ENCODE measurements at places on chromosomes 12 and 14.

- no peak for DNase-seq
These were observed 16.5 kb downstream of the TMEM30B start for GRCh38 chr14:61264651-61265050.

GRCh38 chr12:46609674-46610073, 216.1 kb downstream of the SLC38A4 start:
- DNase-seq, result no peak

GRCh38 chr12:120639771-120640721, at the start of gene CABP1:
Gene CABP1 (plus strand): TSS chr12:120640626. CDS start chr12:120640686, 60 bp downstream.
- no peak for DNase-seq

DNA sequence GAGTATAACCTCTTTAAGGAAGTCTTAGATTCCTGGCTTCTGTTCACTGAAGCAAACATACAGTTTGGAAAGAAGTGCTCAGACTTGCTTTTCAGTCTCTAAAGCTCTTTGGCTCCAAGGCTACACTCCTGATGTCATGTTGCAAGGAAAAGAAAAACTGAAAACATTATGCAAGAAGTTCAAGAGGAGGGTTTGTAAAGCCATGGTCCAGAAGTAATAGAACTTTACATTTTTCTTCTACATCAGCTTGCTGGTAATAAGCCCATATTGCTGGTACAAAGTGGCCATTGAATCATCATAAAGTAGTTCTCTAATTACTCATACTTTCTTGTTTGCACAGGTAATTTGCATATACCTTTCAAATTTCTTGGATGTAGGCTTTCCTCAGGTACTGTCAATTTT, 83.6 kb downstream of the BBS10 start:
- DNase-seq, result no peak

DNA sequence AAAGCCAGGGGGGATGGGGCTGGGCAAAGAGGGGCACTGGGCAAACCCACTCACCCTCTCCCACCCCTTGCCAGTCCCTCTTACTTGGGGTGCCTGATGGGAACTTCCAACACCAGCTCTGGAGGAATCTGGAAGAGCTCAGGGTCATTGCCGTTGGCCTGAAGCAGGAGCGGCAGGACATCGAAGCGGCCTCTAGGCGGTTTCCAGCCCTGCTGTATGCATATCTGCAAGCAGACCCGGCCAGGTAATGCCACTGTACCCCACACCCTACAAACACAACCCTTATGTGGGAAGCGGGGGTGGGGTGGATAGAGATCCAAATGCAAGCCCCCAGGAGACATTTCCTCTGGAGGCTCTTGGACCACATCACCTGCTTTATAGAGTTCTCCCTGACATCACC, 83.6 kb downstream of the NOS1 start:
- DNase-seq, result no peak

GRCh38 chr14:85058150-85058549, 471.8 kb upstream of the FLRT2 start:
- DNase-seq, result no peak

- no peak for DNase-seq
These were observed 52.8 kb upstream of the CNOT2 start for GRCh38 chr12:70190262-70191010.

DNA sequence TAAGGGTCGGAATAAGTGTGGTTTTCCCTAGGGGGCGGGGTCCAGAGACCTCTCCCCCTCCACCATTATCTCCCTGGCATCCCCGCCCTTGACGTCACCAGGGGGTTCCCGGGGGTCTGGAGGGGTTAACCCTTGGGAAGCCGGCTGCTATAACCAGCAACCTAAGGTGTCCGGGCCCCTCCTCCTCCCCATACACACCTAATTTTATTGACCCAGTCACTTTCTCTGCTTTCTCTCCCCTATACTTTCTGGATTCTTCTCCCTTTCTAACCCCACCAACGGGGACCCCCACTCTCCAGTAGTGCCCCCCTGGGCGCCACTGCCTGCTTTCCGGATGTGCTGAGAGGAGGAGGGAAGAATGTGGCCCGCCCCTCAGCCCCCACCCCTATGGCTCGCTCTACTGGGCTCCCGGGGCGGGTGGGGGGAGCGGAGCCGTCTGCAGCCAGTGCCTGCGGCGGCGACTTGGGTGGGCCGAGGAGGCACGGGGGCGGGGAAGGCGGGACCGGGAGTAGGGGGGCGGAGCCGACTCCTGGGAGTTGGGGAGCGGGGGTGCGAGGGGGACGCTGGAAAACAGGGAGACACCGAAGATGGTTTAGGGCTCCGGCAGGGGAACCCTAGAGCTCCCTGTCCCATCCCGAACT, 1.8 kb downstream of the GLI1 start:
- DNase-seq, result no peak

DNA sequence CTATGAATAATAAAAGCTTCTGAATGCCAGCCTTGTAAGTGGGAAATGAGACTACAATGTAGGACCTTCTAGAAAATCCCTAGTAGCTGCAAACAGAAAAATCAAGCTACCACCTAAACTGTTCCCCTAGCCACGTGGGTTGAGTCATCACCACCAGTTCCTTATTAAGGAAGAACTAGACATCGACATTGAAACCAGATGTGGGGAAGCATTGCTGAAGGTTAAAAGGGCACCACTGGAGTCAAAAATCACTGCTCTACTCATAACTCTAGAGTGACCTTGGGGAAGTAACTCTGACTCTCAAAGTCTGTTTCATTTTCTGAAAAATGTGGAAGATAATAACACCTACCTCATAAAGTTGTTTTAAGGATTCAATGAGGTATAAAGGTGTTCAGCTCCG, 9.4 kb upstream of the CNIH1 start:
- no peak for DNase-seq

- no peak for DNase-seq
These were observed 147.8 kb downstream of the GCH1 start for GRCh38 chr14:54754623-54755386.

DNA sequence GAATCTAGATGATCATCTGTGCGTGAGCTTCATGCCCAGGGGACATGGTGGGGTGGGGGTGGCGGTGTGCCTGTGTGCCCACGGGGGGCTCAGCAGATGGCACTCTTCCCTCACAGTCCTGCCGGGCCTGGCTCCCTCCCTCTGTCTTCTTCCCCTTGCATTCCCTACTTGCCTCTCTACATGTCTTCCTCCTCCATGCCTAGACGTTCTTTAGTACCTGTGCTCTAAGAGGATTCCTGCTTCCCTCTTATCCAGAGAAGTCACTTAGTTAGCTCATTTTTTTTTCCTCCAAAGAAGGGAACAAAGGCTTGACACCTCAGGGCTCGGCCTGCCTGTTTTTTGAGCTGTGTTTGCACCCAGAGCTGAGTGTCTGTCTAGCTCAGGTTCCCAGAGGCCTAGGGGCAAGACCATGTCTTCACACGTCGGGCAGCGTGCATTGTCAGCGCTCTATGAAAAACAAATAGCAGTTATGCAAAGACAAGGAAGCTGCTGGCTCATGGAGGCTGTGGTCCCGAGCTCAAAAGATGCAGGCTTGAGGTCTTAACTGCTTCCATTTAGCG, 48.8 kb downstream of the NINJ2 start:
- DNase-seq, result no peak

GRCh38 chr12:115261691-115262398, 577.9 kb upstream of the TBX3 start:
- DNase-seq, result no peak

DNA sequence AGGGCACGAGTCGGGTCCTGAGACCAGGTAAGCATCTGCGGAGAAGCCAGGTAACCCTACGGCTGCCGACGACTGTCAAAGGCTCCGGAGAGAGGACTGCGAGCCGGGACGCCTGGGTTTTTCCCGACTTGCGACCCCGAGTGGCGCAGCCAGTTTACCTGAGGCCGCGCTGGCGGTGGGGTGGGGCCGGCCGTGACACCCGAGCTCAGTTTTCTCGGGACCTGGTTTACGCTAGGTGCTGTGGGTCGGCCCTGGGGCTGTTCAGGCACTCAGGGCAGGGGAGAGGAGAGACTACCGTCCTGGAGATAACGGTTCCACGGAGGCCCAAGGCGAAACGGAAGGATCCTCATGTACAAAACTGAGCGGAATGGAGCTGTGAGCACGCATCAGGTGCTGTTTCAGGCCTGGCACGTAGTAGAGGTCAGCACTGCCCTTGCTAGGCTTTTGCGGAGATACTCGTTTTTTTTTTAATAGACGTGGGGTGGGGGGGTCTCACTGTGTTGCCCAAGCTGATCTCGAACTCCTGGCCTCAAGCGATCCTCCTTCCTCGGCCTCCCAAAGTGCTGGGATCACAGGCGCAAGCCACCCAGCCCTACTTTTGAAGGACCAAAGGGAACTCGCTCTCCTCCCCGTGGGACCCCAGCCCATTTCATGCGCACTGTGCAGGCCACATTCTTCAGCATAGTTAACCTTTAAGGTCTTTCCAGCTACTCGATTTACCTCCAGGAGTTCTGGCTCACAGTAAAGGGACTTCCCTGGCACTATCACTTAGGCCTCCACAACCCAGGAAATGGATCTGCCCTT, 471 bp downstream of the MTRFR start:
- no peak for DNase-seq

DNA sequence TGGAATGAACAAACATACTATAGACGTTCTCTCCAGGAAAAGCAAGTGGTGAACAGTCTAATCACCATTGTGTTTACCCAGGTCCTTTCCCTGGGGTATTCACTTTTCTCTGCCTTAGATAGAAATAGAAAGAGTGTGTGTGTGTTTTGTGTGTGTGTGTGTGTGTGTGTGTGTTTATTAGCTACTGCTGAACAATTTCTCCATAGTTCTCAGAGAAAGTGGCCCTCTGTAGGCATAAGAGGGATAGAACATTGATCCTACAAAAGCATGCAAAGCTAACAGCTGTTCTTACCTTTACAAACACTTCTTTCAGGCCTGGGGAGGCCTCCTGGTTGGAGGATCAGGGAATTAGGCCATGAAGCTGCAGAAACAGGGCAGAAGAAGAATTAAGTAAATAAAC, 665.7 kb upstream of the TBX3 start:
- DNase-seq, result no peak

DNA sequence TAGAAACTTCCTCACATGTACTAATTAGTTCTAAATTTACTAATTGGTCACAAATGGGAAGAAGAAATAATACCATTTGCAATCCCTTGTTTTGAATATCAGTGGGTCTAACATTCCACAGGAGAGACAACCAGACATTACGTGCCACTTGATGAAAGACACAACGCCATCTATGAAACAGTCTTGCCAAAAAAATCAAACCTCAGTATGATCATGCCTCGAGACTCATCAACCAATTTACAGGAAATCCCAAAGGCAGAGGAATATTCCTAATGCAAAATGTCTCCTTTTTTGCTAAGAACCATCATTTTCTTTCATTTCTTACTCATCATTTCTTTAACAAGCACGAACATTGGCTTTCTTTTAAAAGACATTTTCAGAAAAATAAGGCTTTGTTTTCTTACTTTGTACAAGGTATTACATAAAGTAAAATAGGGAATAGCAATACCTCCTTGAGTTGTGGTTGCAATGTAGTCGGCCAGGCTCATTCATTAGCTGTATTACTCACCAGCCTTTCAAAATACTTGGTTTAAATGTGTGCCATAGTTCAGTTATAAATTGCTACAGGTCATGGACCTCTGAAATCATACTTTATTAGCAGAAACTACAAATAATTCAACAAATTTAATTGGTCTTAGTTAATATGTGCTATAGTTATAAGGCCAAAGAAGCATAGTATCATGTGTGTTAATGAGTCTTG, 436.2 kb upstream of the FLRT2 start:
- DNase-seq, result no peak

DNA sequence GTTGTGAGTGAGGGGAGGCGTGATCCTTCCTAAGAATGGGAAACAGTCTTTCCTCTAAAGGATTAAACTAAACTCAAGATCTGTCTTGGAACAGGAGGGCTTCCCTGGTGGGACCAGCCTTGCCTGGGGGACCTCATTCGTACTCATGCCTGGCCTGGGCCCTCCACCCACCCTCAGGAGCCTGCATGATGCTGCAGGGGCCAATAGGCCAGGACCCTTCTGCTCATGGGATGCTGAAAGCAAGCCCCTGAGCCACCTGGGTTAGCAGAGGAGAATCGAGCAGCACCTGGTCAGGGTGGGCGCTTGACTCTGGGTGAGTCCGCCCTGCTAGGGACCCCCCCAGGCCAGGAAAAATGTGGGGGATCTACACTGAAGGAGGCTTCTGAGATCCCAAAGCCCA, 48.3 kb upstream of the FAM181A start:
- no peak for DNase-seq

DNA sequence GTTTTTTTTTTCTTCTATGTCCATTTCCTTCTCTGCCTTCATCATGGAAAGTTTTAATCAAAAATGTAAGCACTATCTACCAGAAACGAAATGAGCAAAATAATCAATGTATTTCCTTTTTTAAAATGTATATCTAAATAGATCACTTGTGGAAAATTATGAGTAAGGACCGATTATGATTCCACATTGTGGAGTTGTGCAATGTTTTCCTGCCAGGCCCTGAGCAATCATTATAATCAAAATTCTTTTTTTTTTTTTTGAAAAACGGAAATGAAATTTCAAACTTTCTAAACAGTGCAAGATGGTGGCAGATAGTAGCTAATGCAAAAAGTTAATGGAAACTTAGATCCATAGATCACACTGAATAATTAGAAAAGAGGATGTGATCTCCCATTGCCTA, 1074.6 kb upstream of the TMEM132C start:
- DNase-seq, result no peak

- no peak for DNase-seq
These were observed 132.6 kb downstream of the SLC38A6 start for GRCh38 chr14:61113561-61114225.

- DNase-seq, result no peak
These were observed 78.0 kb downstream of the KITLG start for GRCh38 chr12:88501972-88502938.

GRCh38 chr12:102050660-102051430, 10.9 kb downstream of the WASHC3 start:
- no peak for DNase-seq

DNA sequence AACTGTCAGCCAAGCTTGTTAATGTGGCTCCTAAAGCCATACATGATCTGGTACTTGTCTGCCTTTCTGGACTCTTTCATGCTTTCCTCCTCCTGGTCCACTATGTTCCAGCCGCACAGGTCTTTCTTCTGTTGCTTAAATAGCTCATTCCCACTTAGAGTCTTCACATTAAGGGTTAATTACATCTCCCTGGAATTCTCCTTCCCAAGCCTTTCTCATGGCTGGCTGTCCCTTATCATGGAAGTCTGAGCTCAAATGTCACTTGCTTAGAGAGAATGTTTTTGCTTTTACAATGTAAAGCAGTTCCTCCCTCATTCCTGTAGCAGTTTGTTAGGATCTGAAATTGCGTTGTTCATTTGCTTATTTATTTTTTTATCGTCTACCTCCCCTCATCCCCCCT, 199.6 kb downstream of the TRHDE start:
- no peak for DNase-seq

DNA sequence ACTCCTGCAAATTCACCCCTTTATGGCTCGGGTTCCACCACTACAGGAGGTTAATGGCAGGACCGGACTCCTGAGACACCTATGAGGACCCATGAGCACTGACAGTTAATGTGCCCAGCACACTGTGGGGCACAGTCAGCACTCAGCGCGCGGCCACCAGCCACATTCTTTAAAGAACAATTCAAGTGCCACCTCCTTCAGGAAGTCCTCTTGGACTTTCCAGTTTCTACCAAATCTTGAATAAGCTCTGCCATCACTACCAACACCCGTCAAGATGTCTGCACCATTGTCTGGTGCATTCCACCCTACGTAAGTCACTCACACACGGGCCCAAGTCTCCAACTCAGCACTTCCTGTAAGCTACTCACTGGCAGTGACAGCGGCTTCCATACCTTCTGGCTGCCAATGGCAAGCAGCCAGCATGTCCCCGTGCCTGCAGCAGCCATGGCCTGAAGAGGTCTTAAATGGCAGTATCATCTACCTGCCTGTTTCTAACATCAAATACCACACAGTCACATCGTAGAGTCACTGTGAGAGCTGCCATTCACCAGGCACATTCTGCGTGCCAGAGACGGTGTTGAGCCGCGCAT, 48.5 kb downstream of the CDC42BPB start:
- no peak for DNase-seq

- DNase-seq, result no peak
These were observed 188.3 kb upstream of the BCL2L14 start for GRCh38 chr12:11882301-11883019.

Measured in SHP77 treated with DMSO at 0.1 percent for 48 hours (cell line).